ENCODE measurements at places on chromosomes 11 and 22.

DNA sequence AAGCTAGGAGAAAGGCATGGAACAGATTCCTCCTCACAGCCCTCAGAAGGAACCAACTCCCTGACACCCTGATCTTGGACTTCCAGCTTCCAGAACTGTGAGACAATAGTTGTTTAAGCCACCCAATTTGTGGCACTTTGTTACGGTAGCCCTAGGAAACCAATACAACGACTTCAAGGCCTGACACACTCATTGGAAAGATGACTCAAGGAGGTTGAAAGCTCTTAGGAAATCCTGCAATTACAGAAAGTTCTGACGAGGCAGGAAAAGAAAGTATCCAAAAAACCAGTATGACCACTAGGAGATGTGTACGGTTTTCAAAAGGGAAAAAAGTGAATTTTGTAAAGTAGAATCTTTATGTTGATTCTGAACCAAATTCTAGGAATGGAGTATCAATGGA lies 161.4 kb downstream of the SWAP70 start:
- DNase-seq, result no peak

GRCh38 chr11:105224482-105225253 lies 85.1 kb upstream of the CARD18 start:
- no peak for DNase-seq

DNA sequence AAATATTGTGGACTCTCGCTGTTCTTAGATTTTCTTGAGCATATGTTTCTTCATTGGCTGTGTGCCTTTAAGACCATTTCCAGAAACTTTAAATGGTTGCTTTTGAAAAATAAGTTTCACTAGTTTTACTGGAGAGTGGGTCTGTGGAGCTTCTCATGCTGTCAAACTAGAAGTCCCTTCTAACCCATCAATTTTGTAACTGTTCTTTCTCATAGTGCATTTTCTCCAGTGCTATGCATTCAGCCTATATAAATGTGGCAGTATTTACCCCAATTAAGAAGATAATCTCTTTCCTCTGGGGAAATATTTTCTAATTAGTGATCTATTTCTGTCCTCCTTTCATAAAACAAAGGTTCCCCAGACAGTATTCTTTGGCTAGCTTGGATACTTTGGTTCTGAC lies 97.9 kb upstream of the RRM1 start:
- no peak for DNase-seq

GRCh38 chr11:76635991-76636738 lies 34.4 kb downstream of the LRRC32 start:
- no peak for DNase-seq

- DNase-seq, result no peak
These were observed 57.0 kb upstream of the BIRC3 start for GRCh38 chr11:102260241-102260640.

- DNase-seq, result peak; percentile 38
These were observed 776 bp downstream of the NLRX1 start for GRCh38 chr11:119169282-119169719.

- no peak for DNase-seq
These were observed 30.6 kb upstream of the TSKU start for GRCh38 chr11:76752321-76753143.

GRCh38 chr11:100759856-100760255 lies 72.8 kb downstream of the ARHGAP42 start:
- no peak for DNase-seq

- DNase-seq, result peak; percentile 37
These were observed 1.7 kb downstream of the HPX start for GRCh38 chr11:6438979-6439571.

DNA sequence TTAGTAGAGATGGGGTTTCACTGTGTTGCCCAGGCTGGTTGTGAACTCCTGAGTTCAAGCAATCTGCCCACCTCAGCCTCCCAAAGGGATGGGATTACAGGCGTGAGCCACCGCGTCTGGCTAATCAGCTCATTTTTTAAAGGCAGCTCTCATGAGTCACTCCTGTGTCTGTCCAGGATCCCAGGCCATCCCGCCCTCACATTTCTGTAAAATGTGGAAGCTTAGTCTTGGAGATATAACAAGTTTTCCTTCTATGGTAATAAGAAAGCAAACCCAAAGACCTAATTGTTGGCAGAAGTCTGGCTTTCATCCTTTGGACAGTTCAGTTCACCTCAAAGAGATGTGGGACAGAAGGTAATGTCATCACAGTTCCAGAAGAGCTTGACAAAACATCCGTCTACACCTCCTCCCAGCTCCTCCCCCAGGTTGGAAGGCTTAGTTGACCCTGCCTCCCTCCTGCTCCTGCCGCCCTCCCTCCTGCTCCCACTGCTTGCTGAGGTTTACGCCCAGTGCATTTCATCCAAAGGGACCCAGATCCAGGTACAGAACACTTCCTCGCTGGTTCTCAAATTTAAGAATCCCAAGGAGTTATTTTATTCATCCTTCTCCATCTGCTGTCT lies 6.4 kb downstream of the DRD2 start:
- no peak for DNase-seq

DNA sequence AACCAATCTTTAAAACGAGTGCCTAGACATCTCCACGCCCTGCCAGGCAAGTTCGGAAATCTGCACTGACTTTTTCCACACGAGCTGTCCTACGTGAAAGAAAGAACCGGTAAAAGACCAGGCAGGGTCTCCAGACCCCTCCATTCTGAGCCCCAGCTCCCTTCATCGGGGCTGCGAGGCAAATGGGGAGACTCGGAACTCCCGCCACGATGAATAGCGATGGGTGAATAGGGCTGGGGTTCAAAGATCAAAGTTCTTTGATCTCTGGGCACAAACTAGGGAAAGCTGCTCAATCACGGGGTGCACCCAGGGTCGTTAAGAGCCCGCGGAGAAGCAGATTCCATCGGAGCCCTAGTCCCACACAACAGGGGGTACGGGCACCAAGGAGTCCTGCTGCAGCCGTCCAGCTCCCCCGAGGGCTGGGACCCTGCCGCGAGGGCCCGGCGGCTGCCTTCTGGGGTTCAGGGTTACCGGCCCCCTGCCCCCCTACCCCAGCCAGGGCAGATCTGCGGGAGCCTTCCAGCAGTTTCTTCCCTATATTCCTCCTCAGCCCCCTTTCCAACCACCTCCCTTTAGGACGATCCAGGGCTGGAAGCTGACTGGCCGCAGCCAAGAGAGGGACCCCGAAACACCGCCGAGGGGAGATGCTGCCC lies 1.1 kb downstream of the LRP4 start:
- no peak for DNase-seq

DNA sequence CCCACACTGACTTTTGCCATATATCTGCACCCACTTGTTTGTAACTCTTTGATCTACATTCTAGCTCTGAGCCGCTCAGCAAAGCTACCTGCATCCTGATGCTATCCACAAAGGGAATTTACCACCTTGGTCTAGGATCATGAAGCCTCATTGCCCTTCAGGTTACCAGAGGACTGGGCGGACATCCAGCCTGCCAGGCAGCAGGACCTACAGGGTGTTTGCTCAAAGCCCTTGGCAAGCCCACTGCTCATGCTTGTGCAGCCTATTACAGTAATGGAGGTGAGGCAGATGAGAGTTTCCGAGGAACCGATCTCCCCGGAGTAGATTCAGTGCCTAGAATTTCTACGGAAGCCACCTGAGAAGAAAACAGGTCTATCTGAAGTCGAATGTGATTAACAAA lies 417.2 kb downstream of the OPCML start:
- no peak for DNase-seq

DNA sequence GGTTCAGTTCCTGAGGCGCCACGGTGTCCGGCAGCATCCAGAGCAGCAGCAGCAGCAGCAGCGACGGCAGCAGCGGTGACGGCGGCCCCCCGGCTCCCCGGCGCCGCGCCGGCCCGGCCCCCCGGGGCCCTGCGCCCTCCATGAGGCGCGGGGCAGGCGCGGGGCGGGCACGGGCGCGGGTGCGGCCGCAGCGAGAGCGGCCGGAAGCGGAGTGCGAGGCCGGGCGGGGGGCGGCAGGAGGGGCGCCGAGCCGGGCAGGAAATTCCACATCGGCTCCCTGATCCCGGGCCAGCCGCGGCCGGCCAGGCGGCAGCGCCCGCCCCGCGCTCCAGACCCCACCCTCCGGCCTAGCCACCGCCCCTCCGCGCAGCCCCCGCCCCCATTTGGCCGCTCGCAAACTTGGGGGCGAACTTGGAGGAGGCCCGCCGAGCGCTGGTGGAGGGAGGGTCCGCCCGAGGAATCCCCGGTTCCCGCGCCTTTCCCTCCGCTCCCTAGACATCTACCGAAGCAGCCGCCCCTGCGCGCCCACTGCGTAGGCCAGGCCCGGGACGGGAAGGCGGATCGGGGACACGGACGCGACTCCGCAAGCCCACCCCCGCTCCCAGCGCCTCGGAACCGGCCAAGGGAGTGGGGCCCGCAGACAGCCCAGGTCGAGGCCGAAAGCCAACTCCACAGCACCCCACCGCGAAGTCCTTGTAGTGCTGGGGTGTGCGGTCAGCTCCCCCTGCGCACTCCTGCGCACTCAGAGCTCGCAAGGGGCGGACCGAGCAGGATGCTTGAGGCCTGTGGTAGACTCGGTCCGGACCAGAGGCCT lies at the start of gene SCARF2:
Gene SCARF2 (minus strand): TSS at position 213 of the 814 bp plus-strand sequence. CDS start 71 bp downstream, at position 142.
- DNase-seq, result no peak

GRCh38 chr11:95337175-95337957 lies 106.4 kb upstream of the SESN3 start:
- DNase-seq, result no peak

DNA sequence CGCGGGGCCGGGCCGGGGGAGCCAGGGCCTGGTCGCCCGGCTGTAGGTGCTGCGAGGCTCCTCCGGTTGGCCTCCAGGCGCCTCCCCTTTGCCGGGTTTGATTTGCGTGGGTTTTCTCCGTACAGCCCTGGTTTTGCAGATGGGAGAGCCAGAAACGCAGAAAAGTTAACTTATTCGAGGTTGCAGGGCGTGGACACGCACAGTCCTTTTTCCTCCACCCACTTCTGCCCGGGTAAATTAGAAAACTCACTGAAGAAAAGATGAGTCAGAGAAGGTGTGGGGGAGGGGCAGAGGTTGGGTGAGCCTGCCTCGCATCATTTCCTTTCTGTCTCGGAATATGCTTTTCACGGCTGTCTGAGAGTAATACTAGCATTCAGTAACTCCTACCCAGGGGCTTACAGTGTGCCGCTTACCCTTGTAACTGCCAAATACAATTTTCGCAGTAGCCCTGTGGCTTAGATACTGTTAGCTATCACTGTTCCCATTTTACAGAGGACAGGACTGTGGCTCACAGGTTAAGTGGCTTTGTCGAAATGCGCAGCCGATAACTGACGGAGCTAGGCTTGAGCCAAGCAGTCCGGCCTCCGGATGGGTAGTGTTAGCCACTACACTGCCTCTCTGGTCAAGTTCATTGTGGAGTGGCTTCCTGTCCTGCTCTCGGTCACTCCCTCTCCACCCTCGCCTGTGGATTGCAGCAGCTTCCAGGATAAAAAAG lies 812 bp downstream of the FADD start:
- peak; percentile 75 for DNase-seq

GRCh38 chr11:72483412-72484186 lies 49.3 kb upstream of the CLPB start:
- peak; percentile 34 for DNase-seq

DNA sequence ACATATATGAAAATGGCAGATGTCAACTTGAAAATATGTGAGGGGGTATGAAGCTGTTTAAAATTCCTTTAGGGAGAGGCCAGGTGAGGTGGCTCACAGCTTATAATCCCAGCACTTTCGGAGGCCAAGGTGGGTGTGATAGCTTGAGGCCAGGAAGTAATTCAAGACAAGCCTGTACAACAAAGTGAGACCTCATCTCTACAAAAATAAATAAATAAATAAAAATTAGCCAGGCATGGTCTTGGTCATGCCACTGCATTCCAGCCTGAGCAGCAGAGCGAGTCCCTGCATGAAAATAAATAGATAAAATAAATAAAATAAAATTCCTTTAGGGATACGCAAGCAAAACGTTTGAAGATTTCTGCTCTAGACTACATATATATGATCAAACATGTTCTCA lies 38.1 kb upstream of the FAM181B start:
- no peak for DNase-seq

- DNase-seq, result no peak
These were observed 427.8 kb upstream of the ISX start for GRCh38 chr22:34638128-34638527.

DNA sequence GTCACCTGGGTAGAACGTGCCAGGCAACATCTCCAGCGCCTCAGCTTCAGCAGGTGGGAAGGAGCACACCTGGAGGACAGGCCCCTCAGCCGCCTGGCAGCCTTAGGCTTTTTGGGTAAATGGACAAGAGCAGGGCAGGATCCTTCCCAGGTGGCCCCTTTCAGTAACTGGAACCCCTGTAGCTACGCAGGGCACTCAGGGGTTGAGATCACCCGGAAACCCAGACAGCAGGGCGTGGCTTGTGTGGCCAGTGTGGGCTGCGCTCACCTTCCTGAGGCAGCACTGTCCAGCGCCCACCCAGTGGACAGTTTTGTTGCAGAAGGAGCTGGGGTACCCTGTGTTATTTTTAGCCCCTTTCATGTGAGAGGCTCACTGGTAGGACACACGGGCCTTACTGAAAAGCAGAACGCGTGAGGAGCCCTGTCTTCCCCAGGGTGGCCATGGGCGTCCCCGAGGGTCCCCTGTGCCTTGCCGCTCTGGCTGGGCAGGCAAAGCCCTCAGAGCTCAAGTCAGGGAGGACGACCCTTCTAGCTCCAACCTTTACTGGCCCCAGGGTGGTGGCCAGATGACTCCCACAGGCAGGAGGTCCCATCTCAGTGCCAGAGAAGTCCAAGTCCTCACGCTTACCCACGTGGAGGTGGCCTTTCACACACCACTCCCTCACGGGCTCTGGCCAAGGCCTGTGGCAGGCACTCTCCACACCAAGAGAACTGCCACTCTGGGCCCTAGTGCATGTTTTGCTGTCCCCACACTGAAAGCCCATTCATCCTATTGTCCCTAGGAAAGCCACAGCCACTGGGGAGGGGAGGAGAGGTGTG lies 75.8 kb downstream of the CTTN start:
- no peak for DNase-seq

DNA sequence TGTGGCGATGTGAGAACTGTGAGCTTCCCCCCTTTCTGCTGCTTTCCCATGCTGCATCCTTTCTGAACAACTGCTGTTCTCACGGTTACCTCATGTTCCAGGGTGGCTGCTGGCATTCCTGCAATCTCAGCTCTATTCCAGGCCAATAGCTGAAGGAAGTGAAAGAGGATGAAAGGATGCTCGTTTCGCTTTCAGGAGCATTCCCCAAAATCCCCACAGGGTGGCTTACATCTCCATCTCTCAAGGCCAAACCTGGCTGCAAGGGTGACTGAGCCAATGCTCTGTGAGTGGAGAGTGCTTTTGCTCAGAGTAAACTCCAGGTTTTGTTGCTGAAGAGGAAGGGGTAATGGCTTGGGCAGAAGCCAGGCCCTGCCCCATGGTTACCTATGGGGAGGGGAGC lies 848.2 kb downstream of the BRD1 start:
- peak; percentile 6 for DNase-seq

- DNase-seq, result no peak
These were observed 75.0 kb downstream of the BRD1 start for GRCh38 chr22:49752598-49753091.

GRCh38 chr11:94806014-94806413 lies 37.9 kb downstream of the AMOTL1 start:
- no peak for DNase-seq

GRCh38 chr22:43392385-43392989 lies 19.3 kb upstream of the MPPED1 start:
- DNase-seq, result no peak
